ENCODE measurements at places on chromosomes 3 and 15. TPM values are rescaled to one million over a fixed set of nuclear protein-coding genes. Genes with fewer than 3 reads are reported as not detected.

GRCh38 chr15:86796521-86796920 is 716.9 kb downstream of the AGBL1 start:
- no peak for DNase-seq

- DNase-seq = no peak
Observed at GRCh38 chr3:99751649-99752048, 66.0 kb upstream of the CMSS1 start.

DNA sequence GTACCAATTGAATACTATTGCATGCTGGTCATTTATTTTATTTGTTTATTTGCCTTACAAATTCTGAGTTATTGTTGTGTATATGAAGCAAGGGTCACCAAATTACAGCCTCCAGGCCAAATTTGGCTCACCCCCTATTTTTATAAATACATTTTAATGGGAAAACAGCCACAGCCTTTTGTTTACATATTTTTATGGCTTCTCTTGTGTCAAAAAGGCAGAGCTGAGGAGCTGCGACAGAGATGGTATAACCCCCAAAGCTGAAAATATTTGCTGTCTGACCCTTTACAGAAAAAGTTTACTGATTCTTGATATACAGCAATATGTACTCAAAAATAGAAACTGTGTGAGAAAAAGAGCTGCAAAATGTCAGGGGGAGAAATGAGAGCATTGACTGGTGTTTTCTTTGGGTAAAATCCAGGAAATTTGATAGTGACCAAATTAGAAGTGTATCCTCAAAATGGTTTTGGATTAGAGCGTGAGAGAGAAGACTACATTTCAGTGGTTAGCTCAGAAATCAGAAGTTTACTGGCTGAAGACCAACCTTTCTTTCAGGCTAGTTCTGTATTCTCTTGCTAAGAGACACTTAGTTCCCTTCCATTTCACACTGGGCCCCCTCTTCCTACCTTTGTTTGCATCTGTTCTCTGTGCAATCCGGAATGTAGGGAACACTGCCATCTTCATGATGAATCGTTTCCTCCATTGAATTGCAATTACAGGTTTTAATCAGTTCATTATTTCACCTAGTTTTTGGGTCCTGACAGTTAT is 757.8 kb downstream of the AGBL1 start:
- no peak for DNase-seq

GRCh38 chr3:54844211-54844610 is 83.6 kb downstream of the LRTM1 start:
- no peak for DNase-seq

- no peak for DNase-seq
Observed at GRCh38 chr15:83319771-83320170, 35.3 kb upstream of the BNC1 start.

- no peak for DNase-seq
Observed at GRCh38 chr15:35674873-35675781, 129.2 kb upstream of the DPH6 start.

DNA sequence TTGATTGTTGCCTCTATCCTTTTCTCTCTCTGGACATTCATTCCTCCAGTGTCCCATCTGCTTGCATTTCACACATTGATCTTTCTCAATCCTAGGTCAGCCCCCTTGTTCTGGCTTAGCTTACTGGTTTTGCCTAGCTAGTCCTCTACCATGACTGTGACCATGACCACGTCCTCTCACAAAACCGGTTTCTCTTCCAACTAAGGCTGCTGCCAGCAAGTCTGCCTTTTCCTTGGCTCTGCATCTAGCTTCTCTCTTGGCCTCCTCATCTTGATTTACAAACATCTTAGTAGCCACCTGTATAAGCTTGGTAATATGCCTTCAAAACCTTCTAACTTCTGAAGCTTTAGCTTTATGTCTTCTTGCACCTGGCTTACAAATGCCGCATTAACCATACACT is 167.2 kb downstream of the STXBP5L start:
- no peak for DNase-seq

DNA sequence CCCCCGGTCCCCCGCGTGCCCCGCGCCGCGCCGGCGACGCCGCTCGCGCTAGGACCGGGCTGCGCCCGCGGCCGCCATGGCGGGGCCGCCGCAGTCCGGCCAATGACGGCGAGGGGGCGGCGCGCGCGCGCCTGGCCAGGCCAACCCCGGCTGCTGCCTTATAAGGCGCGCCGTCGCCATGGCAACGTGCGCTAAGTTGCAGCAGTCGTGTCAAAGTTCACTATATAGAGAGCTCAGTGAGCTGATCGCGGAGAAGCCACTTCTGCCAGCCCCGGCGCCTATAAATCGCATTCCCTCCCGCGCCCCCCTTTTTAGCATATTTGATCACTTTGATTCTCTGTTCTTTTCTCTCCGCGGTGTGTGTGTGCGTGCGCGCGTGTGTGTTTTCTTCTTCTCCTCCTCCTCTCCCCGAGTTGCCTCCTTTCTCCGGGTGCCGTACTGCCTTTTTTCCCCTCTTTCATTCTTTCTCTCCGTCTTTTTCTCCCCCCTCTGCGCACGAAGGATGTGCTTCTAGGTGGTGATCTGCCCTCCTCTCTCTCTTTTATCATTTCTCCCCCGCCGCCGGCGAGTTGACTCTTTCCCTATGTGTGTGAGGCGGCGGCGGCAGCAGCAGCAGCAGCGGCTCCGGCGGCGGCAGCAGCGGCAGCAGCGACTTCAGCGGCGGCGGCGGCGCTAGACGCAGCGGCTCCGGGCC is at the start of gene NR2F2:
Gene NR2F2 (plus strand): TSS at position 251 of the 694 bp plus-strand sequence. CDS start 1,406 bp downstream, outside the sequence.
- peak; percentile 93 for DNase-seq

DNA sequence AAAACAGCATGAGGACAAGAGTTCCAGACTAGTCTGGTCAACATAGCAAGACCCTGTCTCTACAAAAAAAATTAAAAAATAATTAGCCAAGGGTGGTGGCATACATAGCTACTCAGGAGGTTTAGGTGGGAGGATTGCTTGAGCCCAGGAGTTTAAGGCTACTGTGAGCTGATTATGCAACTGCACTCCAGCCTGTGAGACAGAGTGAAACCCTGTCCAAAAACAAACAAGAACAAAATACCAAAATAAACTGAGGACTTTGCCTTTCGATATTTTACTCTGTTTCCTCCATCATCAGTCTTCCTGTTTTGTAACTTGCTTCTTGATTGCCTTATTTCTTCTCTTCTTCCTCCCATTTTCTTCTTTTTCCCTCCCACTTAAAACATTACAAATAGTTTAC is 504.4 kb downstream of the ROBO1 start:
- no peak for DNase-seq

DNA sequence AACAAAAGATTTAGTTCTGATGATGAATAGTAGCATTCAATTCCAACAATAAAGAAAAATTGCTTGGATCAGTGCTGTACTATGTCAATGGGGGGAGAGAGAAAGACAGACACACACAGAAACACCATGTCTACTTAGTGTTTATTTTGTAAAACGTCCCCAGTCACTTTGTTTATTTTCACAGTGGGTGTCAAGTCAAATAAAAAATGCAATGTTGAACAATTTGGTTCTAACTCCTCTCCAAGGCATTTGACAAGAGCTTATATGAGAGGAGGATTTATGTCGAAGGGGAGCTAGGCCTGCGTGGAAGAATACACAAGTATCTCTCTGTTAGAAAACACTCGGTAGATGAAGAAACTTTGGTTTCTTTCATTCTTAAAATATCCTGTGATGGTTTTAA is 201.7 kb upstream of the SLC2A2 start:
- no peak for DNase-seq

- DNase-seq = no peak
Observed at GRCh38 chr3:181935915-181936314, 224.2 kb downstream of the SOX2 start.

DNA sequence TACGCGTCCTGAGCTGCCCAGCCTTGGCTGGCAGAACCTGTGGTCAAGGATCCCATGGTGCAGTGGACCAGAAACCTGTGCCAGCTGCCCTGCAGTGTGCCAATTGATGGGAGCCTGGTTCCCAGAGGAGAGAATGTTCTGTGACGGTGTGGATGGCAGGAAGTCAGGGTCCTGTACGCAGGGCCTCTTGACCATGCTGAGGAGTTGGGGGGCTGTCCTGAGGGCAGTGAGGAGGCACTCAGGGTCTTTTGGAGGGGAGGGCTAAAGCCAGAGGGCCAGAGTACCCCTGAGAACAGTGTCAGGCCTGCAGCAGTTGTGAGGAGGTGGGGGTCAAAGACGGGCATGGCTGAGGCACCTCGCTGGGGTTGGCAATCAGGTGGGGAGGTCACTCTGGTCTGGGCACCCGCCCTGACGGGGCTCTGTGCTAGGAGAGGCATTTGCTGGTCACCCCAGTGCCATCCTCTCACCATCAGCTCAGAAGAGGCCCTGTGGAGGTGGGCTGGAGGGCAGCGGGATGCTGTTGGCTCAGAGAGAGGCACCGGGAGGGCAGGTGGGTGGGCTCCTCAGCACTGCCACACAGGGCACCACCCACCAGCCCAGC is 61.0 kb downstream of the SCN5A start:
- peak; percentile 71 for DNase-seq

LARP6 gene
- 37.8 TPM for total RNA-seq

RHCG gene
- 2.0 TPM for total RNA-seq

PAQR9 gene
- total RNA-seq = 10.7 TPM

FOXB1 gene
- not detected for total RNA-seq

GOLGA8G gene
- total RNA-seq = not detected

TMCO5A gene
- not detected for total RNA-seq

SHC4 gene
- 3.3 TPM for total RNA-seq

TMPRSS7 gene
- not detected for total RNA-seq

IMP3 gene
- 30.0 TPM for total RNA-seq
